ENCODE measurements at places on chromosomes 4 and X.

- DNase-seq: no peak
Observed at GRCh38 chrX:135513130-135513515, 7.3 kb upstream of the INTS6L start.

GRCh38 chr4:70577220-70577927 lies 14.7 kb upstream of the AMBN start:
- DNase-seq: no peak

- no peak for DNase-seq
Observed at GRCh38 chr4:104930298-104930697, 216.4 kb upstream of the TET2 start.

GRCh38 chrX:115284877-115285276 lies 4.6 kb upstream of the LUZP4 start:
- no peak for DNase-seq

GRCh38 chr4:84875636-84876371 lies 90.7 kb downstream of the WDFY3 start:
- DNase-seq: no peak
